ENCODE measurements at places on chromosomes 3 and 15.

- no peaks in the 10 kb centered on the region for H3K4me1 ChIP-seq
- no peak overlapping the region for H3K27ac ChIP-seq
- H3K4me3 ChIP-seq, result no peak overlapping the region
- no peaks in the 10 kb centered on the region for H3K36me3 ChIP-seq
- no peak for DNase-seq
These were observed 23.6 kb upstream of the CAV3 start for GRCh38 chr3:8709801-8710507.

DNA sequence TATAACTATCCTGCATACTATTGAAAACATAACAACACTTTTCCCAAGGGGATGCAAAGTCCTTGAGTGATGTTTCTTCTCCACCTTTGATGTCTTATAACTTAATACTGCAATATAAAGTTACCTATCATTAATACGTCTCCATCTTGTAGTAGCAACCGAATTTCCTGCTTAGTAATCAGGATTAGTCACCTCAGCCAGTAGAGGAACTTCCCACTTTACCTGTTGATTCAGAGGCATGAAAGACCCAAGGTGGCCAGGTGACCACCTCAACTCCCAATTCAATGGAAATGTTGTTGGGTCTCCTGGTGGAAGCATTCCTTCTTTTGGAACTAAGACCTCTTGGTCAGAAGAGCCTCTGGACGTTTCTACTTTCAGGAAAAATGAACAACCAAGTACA lies 3.5 kb upstream of the TMCC1 start:
- H3K27me3 ChIP-seq, result no peaks in the 10 kb centered on the region
- H3K4me1 ChIP-seq, result peaks cover 13% of the 10 kb centered on the region
- no peak for DNase-seq
- no peak overlapping the region for H3K4me3 ChIP-seq
- H3K36me3 ChIP-seq, result peaks cover 11% of the 10 kb centered on the region
- no peak overlapping the region for H3K27ac ChIP-seq

DNA sequence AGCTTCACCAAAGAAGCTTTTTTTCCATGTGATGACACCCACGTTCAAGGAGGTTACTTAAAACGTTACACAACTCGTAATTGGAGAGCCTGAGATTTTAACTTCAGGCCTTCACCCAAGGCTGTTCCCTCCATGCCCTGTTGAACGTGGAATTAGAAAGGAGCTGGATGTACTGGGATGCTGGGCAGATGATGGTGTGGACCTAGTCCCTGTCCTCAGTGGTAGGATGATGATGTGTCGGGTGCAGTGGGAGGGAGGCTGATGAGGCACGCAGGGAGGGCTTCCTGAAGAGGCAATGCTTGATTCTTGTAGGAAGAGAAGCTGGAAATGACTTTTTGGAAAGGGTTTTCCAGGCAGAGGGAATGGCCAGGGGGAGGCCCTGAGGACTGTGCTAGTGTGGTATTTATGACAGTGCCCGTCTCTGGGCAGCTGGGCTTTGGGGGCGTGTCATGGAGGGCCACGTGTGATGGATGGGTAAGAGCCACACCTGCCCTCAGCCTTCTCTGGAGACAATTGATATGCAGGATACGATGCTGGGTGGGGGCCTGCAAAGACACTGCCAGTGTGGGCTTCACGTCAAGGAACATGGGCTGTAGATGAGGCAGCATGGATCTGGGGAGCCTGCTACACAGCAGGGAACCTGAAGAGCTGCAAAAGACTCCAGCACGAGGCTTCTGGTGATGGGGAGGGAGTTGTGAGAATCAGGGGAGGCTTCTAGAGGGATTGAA lies 15.3 kb downstream of the SYNM start:
- H3K4me3 ChIP-seq, result no peak overlapping the region
- H3K36me3 ChIP-seq, result no peaks in the 10 kb centered on the region

DNA sequence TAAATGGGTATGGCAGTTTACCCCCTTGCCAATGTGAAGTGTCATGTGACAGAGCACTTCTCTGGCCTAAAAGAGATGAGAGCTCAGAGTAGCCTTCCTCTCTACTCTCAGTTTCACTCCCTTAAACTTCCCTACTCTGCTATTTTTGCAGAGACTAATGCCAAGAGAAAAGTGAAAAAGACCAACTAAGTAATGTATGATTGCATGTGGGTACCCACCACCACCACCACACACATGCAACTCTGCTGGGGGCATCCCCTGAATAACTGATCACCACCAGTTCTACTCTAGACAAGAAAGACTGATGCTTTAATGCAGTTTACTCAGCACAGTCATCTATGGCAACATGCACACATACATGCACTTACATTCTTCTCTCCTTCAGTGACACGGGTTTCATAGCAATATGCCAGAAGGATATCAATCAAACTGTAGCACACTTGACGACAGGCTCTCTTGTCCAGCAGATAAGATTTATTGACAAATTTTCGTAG lies 31.3 kb downstream of the SHQ1 start:
- H3K4me3 ChIP-seq, result no peak overlapping the region
- no peak for DNase-seq
- peaks cover 32% of the 10 kb centered on the region for H3K36me3 ChIP-seq

GRCh38 chr3:138640537-138640936 lies 32.0 kb downstream of the FAIM start:
- H3K4me1 ChIP-seq, result no peaks in the 10 kb centered on the region
- no peak overlapping the region for H3K27ac ChIP-seq
- no peak for DNase-seq
- no peak overlapping the region for H3K4me3 ChIP-seq
